Cerebellar cortex (tissue), 1 donor: ENCODE measurements at places on chromosomes 6 and 20.

DNA sequence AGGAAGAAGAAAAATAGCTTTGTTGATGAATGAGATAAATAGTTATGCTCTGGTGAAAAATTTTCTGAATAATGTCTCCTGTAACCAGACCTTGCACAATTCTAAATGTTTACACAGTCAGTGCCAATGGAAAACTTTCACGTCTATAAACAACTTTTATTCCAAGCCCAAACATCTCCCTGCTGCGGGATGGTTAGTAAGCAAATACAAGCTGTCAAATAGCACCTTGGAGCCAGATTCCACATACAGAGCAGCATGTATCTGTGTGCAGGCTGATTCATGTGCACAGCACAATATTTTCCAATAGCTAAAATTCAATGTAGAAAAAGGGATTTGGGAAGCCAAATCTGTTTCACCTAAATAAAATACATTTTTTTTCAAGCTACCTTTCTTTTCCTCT lies 813.3 kb downstream of the HACE1 start:
- no peak for DNase-seq

GRCh38 chr6:127854009-127854408 lies 46.8 kb downstream of the THEMIS start:
- no peak for DNase-seq

GRCh38 chr6:141028791-141029280 lies 1103.9 kb upstream of the GJE1 start:
- no peak for DNase-seq

- DNase-seq = no peak
Measured at GRCh38 chr20:53395188-53395923, 198.3 kb downstream of the ZNF217 start.

GRCh38 chr6:73299151-73299971 lies 36.4 kb upstream of the KHDC1 start:
- no peak for DNase-seq

- DNase-seq = no peak
Measured at GRCh38 chr6:43944908-43945767, 175.1 kb downstream of the VEGFA start.

DNA sequence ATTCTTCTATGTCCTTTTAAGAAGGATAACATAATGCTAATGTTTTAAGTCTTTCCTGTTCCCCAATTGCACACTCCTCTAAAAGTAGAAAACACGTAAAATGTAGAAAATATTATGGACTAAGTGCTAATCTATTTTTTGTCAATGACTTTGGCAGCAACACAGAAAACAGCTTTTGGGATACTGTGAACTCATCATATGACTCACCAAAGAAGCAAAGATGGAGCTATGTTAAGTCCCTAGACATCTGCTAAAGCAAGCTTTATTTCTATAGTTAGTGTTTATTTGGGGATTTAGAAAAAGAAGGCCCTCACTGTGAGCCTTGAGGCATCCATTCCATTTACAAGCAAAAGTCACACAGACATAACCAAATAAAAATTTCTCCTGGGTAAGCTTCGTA lies 23.0 kb downstream of the OPN5 start:
- DNase-seq = no peak

DNA sequence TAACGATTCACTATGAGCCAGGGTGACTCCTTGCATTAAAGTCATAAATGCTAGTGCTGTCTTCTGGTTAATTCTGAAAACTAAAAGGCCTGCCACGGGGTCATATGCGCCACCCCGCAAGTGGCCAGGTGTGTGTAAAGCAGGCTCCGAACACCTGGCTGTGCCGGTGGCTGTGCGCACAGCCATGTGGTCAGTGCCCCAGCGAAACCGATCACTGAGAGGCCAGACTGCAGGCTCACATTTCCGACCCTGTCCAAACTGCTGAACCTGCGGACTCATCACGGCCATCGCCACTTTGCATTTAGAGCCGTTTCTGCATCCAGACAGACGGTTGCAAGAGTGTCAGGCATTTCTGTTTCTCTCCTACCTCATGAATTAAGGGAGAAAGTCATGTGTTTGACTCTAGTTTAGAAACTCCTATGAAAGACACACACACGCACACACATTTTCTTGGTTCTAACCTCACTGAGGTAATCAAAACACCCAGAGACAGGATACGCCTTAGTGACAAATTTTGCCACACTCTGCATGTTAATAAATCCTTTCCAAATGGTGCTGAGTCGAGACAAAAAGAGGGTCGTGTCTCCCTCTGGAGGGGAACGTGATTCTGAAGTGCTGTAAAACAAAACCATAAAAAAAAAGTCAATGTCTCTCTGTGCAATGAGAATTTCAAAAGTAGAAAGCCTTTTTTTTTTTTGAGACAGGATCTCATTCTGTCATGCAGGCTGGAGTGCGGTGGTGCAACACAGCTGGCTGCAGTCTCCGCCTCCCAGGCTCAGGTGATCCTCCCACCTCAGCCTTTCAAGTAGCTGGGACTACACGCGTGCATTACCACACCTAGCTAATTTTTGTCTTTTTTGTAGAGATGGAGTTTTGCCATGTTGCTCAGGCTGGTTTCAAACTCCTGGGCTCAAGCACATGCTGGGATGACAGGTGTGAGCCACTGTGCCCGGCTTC lies 31.0 kb upstream of the TCFL5 start:
- DNase-seq = no peak

- no peak for DNase-seq
Measured at GRCh38 chr20:63642527-63643247, 10.5 kb downstream of the STMN3 start.

DNA sequence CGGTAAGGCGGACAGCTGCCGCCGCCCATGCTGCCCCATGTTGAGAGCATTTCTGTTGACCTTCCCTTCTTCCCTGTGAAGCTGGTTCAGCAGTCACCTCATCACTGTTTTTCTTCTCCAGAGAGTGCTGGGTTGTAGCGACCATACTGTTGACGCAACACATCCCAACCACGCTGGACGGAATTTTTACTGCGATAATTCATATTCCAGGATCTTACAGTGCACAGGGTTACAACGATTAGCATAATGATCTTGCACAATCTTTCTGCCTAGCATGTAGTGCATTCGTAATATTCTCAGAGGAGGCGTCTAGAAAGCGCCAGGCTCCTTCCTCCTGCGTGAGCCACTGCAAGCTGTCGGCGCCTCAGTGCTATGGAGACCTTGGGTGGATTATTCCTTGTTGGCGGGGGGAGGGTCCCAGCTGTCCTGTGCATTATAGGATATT lies 137.0 kb downstream of the MTHFD1L start:
- no peak for DNase-seq

DNA sequence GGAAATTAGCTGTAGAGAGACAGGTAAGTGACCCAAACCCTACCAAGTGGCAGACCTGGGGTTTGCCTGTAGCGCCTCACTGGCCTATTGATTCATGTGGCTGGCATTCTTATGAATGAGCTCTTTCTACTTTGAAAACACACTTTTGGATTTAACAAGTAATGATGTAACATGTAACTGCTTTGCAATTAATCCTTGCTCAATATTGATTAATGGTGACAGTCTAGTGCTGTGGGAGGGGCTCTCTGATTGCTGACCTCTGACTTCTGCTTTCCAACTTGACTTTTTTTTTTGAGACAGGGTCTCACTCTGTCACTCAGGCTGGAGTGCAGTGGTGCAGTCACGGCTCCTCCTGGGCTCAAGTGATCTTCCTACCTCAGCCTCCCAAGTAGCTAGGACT lies 82.7 kb downstream of the TIAM2 start:
- DNase-seq = no peak

DNA sequence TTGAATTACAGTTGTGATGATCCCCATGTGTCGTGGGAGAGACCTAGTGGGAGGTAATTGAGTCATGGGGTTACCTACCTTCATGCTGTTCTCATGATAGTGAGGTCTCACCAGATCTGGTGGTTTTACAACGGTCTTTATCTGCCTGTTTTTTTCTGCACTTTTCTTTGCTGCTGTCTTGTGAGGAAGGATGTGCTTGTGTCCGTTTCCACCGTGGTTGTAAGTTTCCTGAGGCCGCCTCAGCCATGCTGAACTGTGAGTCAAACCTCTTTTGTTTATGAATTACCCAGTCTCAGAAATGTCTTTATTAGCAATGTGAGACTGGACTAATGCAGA lies 6.5 kb upstream of the RANBP9 start:
- no peak for DNase-seq

GRCh38 chr6:16355699-16356446 lies 117.5 kb downstream of the GMPR start:
- DNase-seq = no peak

GRCh38 chr6:165577556-165577955 lies 85.5 kb downstream of the PDE10A start:
- no peak for DNase-seq

DNA sequence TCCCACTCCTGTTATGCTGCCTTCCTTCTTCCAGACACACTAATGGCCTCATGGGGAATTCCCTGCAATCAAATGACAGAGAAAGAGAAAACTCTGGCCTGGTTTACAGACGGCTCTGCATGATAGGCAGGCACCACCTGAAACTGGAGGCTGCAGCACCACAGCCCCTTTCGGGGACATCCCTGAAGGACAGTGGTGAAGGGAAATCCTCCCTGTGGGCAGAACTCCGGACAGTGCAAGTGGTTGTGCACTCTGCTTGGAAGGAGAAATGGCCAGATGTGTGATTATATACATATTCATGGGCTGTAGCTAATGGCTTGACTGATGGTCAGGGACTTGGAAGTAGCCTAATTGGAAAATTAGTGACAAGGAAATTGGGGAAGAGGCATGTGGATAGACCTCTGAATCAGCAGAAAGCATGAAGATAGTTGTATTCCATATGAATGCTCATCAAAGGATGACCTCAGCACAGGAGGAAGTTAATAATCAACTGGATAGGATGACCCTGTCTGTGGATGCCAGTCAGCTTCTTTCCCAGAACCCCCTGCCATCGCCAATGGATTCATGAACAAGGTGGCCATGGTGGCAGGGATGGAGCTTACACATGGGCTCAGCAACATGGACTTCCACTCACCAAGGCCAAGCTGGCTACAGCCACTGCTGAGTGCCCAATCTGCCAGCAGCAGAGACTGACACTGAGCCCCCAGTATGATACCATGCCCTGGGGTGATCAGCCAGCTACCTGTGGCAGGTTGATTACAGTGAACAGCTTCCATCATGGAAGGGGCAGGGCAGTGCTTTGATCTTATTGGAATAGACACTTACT lies 44.5 kb upstream of the VSX1 start:
- no peak for DNase-seq

GRCh38 chr6:142367501-142368018 lies 65.8 kb downstream of the ADGRG6 start:
- DNase-seq = no peak

DNA sequence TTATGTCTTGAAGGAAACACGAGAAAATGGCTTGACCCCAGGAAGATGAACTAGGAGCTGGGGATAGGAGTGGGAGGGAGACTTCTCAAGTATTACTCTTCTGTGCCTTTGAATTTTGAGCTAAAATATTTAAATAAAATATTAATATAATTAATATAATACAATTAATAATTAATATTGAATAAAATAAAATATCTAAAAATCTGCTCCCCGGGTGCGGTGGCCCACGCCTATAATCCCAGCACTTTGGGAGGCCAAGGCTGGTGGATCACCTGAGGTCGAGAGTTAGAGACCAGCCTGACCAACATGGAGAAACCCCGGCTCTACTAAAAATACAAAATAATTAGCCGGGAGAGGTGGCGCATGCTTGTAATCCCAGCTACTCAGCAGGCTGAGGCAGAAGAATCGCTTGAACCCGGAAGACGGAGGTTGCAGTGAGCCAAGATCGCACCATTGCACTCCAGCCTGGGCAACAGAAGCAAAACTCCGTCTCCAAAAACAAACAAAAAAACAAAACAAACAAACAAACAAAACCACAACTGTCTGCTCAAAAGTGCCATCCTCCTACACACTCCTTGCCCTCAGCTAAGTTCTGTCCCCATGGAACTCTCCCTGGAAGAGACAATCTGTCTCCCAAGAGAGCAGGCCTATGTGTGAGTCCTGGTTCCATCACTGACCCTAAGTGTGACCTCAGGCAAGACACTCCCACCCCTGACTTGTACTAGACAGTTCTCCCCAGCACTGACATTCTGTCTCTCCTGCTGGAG lies 13.7 kb upstream of the TRIB3 start:
- DNase-seq = no peak

DNA sequence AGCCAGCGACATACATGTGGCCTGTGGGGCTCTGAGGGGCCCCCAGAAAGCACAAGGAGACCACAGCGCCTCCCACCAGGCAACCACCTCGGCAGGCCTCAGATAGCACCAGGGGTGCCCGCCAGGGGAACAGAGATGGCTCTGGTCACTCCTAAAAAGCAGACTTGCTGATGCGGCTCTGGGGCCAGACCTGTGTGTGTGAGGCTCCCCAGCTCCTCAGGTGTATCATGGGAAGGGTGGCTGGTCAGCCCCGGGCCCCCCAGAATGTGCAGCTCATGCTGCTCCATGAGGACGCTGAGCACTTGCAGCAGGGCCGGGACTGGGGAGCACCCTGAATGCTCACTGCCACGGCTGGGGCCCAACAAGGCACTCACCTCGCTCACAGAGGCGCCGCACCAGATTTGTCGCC lies 60.2 kb downstream of the PYGB start:
- no peak for DNase-seq

DNA sequence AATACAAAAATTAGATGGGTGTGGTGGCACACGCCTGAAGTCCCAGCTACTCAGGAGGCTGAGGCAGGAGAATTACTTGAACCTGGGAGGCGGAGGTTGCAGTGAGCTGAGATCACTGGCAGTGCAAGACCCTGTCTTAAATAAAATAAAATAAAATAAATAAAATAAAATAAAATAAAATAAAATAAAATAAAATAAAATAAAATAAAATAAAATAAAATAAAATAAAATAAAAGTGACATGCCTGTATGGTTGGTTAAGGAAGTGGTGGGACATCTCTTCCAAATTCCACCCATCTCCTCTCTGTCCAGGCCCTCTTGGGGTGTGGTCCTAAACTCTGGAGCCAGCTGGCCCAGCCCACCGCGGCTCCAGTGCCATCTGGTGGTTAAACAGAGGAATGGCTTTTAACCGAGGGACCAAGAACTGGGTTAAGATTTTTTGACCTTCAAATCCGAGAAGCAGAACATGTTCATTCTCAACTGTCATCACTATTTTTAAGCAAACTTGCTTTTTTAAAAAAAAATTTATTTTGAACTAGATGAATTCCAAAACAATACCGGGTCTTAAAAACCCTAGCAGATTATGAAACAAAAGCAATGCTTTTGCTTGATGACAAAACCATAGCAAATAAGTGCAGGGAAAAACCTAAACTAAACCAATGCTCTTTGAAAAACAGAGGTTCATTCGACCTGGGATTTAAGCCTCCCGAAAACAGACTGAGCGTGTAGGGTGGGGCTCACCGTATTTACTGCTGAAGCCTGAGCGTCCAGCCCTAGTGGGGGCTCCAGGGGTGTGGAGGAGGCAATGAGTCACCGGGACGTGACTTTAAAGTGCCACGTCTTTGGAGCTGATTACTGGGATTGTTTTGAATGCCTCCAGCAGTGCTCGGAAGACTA lies 68.8 kb downstream of the CDC5L start:
- DNase-seq = peak; percentile 44
